ENCODE measurements at places on chromosomes 7 and 10.

- DNase-seq, result no peak
These were observed 755 bp downstream of the HOXA13 start for GRCh38 chr7:27198871-27199801.

DNA sequence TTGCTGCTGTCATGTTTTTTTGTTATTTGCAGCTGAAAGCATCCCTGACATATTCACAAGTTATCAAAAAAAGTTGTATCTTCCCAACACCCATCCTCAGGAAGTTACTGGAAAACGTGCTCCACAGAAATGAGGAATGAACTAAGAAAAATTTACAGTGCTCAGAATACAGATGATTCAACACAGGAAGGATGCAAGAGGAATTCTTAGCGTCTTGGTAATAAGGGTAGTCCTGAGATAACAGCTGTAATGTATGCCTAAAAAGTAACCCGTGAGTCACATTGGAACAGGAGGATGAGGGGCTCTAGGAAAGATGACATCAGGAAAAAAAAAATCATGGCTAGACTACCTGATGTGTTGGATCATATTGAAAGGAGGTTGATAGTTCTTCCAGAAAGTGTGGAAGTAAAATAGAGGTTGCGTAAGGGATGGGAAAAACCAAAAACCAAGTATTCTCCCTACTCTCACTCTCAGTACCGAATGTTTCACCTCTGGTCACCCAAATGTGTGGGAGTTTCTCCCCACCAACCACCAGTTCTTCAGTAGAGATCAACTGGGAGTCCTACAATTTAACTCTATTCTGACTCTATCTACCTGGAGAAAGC lies 3.9 kb downstream of the ADAM12 start:
- no peak for DNase-seq

DNA sequence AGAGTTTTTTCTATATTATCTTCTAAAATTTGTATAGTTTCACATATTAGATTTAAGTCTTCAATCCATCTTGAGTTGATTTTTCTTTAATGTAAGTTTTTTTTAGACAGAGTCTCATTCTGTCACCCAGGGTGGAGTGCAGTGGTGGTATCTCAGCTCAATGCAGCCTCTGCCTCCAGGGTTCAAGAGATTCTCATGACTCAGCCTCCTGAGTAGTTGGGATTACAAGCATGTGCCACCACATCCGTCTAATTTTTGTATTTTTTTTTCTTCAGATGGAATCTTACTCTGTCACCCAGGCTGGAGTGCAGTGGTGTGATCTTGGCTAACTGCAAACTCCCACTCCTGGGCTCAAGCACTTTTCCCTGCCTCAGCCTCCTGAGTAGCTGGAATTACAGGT lies 143.4 kb upstream of the ZNF92 start:
- no peak for DNase-seq

DNA sequence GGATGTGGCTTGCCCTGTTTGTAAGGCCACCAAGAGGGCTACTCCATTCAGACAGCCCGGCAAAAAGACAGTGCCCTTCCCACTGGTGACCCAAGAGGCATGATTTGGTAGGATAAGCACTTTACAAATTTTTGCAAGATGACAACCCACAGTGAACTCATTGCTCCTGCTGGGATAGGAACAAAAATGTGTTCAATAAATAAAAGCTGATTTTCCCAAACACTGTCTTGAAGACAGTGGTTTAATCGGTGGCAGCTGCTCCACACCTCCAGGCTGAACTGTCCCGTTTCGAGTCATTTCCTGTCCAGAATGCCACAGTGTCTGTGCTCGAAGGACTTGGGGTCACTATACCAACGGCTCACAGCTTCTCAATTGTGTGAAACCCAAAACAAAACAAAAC lies 45.1 kb upstream of the NPTX2 start:
- no peak for DNase-seq

GRCh38 chr10:131300508-131300907 lies 11.0 kb downstream of the TCERG1L start:
- DNase-seq, result no peak

DNA sequence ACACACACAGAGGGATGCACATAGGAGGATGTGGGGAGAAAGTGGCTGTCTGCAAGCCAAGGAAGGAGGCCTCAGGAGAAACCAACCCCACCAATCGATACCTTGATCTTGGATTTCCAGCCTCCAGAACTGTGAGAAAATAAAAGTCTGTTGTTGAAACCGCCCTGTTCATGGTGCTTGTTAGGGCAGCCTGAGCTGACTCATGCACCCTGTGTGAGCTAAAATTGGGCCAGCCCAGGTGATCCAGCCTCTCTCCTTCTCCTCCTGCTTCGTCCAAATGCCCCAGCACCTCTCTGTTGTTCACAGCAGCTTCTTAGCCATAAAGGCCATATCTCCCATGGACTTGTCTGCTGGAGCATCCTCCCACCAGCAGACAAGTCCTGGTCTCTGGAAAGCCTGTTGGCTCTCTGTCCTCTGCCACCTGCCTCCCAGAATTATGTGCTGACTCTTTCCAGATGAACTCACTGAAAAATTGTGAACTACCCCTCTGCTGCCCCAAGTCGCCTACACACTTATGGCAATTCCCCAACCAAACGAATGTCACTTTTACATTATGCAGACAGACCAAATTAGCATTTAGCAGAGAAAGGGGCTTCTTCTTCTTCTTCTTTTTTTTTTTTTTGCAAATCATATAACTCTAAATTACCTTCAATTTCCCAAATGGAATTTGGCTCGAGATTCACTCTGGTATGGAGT lies 30.2 kb upstream of the CARD11 start:
- peak; percentile 44 for DNase-seq

GRCh38 chr7:45190406-45191165 lies 33.0 kb downstream of the RAMP3 start:
- no peak for DNase-seq

GRCh38 chr10:73837072-73837471 lies 25.7 kb upstream of the NDST2 start:
- no peak for DNase-seq

DNA sequence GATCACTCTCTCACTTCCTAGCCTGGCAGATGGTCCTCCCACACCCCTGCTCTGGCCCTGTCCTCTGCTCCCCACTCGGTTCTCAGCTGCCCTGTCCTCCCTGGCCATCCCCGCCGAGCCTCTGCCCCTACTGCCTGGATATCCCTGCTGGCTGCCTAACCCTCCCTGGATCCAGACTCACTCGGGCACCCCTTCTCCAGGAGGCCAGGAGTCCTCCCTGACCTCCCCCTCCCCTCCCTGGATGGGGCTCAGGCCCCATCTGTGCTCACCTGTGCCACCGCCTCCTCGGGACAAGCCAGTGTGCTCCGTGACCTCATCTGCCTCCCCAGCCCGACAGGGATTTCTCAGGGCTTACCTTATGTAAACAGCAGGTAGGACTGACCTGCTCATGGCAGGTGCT lies 406.1 kb downstream of the TCERG1L start:
- DNase-seq, result no peak

DNA sequence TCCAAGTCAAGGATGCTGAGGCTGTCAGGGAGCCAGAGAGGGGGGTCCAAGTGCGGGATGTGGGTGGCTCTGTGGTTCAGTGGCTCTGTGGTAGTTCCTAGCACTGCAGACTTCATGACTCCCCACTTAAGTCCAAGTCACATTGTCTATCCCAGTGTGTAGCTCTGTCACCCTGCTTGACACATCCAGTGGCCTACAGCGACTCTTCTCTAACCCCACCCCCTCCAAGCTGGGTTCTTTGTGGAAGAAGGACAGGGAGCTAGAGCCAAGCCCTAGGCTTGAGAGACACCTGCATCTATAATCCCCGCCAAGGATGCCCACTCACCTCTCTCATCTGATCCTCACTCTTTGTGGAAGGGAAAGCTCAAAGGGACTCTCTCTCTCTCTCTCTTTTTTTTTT lies 57.6 kb downstream of the ADCYAP1R1 start:
- DNase-seq, result no peak

DNA sequence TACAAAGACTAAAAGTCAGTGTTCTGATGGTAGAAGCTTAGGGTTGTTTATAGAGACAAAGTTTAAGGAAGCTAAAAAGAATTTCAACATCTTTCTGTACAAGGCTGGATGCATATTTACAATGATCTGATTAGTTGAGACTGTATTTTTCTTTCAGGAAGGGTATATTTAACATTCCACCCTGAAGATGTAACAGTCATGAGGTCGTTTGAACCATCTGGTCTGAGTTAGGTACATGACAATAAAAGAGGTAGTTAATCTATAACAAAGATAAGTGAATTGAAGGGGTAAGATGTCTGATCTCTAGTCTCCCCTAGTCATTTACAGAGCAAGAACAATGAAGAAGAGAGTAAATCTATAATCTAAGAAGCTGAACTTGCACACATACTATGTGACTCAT lies 821.2 kb downstream of the CNTNAP2 start:
- no peak for DNase-seq

GRCh38 chr7:94251-94801 lies 98.0 kb upstream of the FAM20C start:
- DNase-seq, result no peak

DNA sequence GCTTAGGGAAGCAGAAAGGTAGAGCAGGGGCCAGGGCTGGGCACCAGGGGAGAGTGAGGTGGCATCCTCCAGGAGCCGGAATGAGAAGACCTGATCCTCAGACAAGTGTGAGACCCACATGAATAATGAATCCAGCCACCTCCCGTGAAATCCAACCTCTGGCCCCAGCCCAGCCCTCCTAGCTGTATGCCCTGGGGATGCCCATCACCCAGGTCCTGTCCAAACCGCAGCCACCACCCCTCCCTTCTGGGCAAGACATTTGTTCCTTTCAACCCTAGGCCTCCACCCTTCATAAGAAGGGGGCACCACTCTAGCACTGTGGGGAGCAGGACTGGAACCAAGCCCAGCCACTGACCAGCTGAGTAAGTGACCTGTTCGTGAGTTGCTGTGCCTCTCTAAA lies 9.7 kb downstream of the PDZD7 start:
- DNase-seq, result no peak

GRCh38 chr7:34928052-34928451 lies 109.2 kb downstream of the DPY19L1 start:
- DNase-seq, result peak; percentile 12
